ENCODE measurements at places on chromosomes 7 and 10. TPM values are rescaled to one million over a fixed set of nuclear protein-coding genes. Genes with fewer than 3 reads are reported as not detected.

Gene HOXA4
- 1.0 TPM for total RNA-seq

Gene WNT8B
- total RNA-seq = 0.11 TPM

Gene GSTO2
- 6.5 TPM for total RNA-seq

Gene IGFBP1
- not detected for total RNA-seq

Gene INTS1
- total RNA-seq = 13.7 TPM

Gene HDAC9
- 61.6 TPM for total RNA-seq
